ENCODE measurements at places on chromosomes 13 and 19.
A peak's percentile ranks its signal among the peaks of the same experiment; 100 is the strongest.

GRCh38 chr13:48346583-48346982 is 43.0 kb downstream of the RB1 start:
- no peak for DNase-seq

DNA sequence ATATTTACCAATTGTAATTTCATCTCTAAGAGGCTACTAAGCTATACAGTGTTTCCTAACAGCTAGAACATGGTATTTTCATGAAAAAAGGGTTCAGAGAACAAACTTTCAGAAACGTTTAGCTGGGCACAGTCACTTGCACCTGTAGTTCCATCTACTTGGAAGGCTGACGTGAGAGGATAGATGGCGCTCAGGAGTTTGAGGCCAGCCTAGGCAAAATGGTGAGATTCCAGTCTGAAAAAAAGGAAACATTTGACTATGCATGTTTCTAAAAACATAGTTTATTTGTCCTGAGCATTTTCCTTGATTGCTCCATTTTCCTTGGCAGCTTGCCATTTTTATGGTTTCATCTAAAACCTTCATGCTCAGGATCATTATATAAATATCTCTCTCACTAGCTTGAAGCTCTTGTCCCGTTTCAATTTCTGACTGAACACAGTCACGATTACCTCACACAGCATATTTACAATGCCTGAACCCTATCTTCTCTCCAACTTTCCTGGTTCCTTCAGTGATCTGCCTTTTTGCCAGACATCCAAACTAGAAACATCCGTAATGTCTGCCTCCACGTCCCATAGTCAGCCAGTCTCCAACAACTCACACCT is 200.8 kb downstream of the RGCC start:
- no peak for DNase-seq

DNA sequence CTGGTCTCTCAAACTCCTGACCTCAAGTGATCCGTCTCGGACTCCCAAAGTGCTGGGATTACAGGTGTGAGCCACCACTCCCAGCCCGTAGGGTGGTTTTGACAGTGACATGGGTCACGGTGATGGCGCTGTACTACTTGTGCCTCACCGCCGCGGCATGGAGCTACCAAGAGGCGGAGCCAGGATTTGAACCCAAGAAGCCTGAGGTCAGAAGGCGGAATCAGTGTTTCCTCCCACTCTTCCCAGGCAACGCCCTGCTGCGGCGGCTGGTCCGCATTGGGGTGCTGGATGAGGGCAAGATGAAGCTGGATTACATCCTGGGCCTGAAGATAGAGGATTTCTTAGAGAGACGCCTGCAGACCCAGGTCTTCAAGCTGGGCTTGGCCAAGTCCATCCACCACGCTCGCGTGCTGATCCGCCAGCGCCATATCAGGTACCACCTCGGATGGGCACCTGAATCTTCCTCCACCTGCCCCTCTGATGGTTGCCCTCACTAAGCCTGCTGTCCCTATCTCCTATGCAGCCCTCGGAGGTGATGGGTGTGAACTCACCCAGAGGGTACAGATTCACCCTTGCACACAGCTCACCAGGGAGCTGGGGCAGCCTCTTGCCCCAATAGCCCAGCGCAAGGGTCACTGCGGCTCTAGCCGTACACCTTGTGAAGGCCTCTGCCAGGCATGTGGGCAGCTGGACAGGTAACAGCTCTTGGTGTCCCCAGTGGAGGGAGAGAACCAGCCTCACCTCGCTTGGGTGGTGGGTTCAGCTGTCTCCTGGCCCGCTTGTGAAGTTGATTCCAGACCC is 5.6 kb downstream of the RPS9 start:
- DNase-seq, result no peak

DNA sequence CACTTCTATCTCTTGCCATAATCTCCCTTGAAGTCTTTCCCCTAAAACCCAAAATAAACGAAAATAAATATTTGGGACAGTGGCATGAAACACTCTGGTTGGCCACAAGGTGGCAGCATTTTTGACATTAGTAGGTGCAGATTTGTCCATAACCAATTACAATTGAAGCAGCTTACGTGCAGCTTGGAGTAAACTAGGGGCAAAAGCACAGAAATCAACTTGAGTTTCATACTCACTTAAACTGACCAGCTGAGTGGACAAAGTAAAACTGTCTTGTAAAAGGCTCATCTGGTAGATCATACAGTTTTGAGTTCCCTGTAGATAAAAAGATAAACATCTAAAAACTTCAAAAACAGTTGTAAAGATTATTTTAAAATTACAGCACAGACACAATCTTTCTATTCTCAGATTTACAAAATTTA is 18.8 kb downstream of the PDCD5 start:
- peak; percentile 21 for DNase-seq

GRCh38 chr13:49791315-49791710 is 1.2 kb downstream of the KPNA3 start:
- no peak for DNase-seq

- DNase-seq, result no peak
These were observed 137.8 kb upstream of the GJB6 start for GRCh38 chr13:20369886-20370361.

- DNase-seq, result no peak
These were observed 51.5 kb downstream of the BICRA start for GRCh38 chr19:47660435-47660832.

GRCh38 chr19:3849092-3849491 is 19.7 kb downstream of the ZFR2 start:
- DNase-seq, result peak; percentile 33

GRCh38 chr13:40875044-40875443 is 85.6 kb downstream of the SLC25A15 start:
- no peak for DNase-seq
